ENCODE measurements at places on chromosomes 1 and 21. TPM values are rescaled to one million over a fixed set of nuclear protein-coding genes. Genes with fewer than 3 reads are reported as not detected.

The COL8A2 gene
- total RNA-seq: 5.0 TPM

- no peak overlapping the region for H3K27ac ChIP-seq
- H3K27me3 ChIP-seq: no peaks in the 10 kb centered on the region
- peaks cover 18% of the 10 kb centered on the region for H3K4me1 ChIP-seq
- no peaks in the 10 kb centered on the region for H3K36me3 ChIP-seq
Observed at GRCh38 chr1:77639557-77640069, 42.8 kb downstream of the ZZZ3 start.

The BMP8B gene
- total RNA-seq: 0.43 TPM

DNA sequence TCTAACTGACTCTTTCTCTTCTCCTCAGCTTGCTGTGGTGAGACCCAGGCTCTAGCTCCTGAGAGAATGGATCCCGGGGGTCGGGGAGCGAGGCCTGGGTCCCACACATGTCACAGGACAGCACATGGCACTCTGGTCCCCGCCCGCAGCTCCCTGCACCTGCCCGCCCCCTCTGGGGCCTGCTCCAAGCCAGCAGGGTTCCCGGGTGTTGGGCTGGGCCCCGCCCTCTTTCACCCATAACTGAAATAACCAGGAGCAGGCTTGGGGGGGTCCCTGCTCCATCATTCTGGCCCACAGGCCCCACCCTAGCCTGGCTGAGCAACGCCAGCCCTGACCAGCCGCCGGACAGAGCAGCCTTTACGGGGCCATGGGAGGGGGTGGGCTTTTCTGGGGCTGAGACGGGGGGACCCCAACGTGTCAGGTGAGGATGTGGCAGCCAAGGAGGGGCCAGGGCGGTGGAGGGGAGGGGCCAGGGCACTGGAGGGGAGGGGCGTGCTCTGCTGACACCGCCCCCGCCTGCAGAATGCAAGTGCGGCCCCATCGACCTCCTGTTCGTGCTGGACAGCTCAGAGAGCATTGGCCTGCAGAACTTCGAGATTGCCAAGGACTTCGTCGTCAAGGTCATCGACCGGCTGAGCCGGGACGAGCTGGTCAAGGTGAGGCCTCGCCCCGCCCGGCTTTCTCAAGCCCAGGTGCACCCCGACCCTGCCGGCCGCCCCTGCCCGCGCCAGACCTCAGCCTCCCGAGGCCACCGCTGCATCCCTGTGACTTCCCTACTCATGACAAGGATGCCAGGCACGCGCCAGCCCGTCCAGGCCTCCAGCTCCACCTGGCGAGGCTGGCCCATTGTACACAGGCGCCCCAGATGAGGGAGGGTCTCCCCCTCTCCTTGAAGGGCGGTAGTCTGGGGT is 19.4 kb downstream of the COL6A1 start:
- H3K4me1 ChIP-seq: no peaks in the 10 kb centered on the region
- H3K27me3 ChIP-seq: no peaks in the 10 kb centered on the region
- 0 out of 2 replicates have a peak, but pooled peaks cover 6% of the 10 kb centered on the region for H3K36me3 ChIP-seq
- no peak overlapping the region for H3K27ac ChIP-seq
